ENCODE measurements at places on chromosomes 2 and 18.

- DNase-seq: no peak
These were observed 76.2 kb downstream of the CHRNA1 start for GRCh38 chr2:174688079-174688478.

DNA sequence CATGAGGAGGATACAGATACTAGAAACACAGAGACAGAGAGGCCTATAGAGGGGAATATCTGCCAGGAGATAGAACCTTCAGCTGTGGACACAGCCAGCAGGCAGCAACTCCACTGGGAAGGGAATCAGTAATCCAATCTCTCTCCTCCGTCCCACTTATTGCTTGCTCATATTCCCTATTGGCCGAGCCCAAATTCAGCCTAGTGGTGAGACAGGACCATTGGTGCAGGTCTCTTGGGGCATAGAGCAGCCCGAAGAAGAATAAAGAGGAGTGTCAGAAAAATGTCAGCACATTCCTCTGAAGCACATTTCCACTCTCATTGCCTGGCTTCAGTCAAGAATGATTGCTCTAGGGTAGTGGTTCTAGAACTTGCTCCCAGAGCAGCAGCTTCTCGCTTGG is 1091.5 kb upstream of the GYPC start:
- DNase-seq: no peak

DNA sequence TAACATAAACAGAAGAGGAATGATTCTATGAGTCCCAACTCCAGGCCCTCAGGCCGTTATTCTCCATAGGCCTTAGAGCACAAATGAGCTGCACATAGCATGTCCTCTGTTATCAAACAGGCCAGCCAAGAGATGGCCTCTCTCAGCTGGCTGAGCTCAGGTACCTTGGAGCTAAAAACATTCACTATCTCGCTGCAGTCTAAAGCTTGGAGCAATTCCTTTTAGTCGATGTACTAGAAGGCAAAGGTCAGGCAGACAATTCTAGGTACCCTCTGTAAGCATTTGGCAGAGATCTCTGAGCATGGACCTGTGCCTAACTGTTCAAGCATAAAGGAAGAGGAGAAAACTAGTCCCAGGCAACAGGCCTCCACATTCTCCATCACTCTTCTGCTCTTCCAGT is 38.0 kb upstream of the ATL2 start:
- DNase-seq: no peak

GRCh38 chr18:12282442-12283039 is 25.5 kb upstream of the TUBB6 start:
- no peak for DNase-seq

DNA sequence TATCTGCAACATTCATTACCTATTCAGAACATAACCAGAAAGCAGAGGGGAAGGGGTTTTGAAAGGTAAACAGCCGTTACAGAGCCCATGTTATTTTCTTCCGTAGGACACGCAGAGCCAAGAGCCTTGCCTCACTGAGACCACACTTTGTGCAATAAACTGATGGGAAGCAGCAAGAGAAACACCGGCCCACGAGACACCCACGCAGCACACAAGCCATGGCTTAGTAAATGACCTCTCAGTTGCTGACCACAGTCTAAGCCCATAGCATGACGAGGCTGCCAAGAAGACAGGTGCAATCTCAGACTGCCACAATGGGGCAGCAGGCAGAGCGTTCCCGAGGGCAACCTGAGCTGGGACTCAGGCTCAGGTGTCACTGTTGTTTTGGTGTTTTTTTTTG is 59.6 kb downstream of the CABYR start:
- DNase-seq: no peak

GRCh38 chr2:7829241-7829640 is 852.6 kb upstream of the ID2 start:
- no peak for DNase-seq

- no peak for DNase-seq
These were observed 895.2 kb downstream of the TRIB2 start for GRCh38 chr2:13611939-13612338.

GRCh38 chr2:45237850-45238542 is 228.7 kb upstream of the SIX2 start:
- no peak for DNase-seq

- DNase-seq: no peak
These were observed 463.7 kb upstream of the DSEL start for GRCh38 chr18:67980241-67980640.

DNA sequence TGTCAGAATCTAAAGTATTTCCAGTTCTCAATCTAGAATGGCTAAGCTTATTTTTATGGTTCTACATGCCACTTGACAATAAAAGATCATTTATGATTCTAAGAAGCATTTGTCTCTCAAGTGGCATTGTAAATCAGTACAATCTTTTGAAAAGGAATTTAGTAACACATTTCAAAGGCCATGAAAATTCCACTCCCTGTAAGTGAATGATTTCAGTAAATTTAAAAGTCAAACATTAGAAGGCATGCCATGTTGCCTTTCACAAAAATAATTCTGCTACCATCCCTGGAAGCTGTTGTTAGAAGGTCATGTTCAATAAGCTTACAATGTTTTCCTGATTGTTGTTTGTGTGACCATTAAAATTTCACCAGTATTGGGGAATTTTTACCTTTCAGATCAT is 142.9 kb downstream of the RPIA start:
- DNase-seq: no peak

DNA sequence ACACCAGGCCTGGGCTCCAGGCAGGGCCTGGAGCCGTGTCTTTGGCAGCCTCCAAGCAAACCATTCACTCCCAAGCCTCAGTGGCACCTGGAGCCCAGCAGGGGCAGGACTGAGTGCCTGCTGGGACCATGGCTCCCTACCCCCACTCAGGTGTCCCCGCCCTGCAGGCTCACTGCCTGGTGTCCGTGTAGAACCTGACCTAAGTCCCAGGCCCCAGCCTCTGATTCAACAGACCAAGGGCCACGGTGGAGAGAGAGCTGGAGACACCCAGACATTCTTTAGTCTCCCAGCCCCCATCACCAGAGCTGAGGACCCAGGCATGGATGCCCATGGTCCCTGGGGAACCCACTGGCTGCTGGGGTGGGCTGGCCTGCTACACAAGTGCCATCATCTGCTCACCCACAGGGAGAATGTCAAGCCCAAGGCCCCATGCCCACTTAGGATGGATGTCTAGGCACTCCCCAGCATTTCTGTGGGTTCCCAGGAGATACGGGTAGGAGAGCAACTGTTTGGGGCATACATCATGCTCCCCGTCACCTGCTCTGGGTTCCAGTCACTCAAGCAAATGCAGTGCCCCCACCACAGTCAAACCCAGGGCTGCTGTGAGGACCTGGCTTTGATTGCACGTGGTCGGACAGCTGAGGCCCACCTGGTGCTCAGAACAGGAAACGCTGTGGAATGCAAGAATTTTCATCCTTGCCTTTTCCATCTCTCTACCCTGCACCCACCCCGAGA is 42.9 kb upstream of the ATG16L1 start:
- DNase-seq: no peak

DNA sequence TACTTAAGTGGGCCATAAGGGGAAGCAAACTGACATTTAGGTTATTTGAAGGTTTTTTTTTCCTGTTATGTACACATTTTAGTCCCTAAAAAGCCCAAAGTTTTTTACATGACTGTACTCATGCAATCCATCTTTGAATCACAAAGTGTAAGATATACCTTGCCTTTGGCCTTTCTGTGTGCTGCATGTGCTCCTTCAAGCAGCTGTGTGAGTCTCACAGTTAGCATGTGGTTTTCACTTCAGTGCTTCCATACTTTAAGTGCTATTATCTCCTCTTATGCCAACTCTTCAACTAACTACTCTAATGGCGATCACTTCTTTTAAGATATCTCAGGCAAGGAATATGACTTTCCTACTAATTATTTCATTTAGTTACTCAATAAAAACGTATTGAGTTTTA is 597.1 kb upstream of the ACVR2A start:
- no peak for DNase-seq

DNA sequence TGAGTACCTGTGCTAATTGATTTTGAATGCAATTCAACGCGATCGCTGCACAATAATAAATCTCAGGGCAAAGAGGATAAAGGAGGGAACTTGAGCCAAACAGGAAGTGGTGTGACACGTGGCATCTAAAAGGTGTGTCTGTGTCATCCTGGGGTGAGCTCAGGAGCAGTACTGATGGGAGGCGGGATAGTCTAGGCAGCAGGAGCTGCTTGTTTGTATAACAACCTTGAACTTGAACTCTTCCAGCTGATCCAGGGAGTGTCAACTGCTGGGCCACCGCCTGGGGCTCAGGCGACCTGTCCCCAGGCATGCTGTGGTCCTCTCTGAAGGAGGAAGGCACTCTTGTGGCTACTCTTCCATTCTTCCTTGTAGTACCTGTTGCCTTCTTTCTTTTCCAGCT is 61.2 kb downstream of the BOD1L2 start:
- no peak for DNase-seq

DNA sequence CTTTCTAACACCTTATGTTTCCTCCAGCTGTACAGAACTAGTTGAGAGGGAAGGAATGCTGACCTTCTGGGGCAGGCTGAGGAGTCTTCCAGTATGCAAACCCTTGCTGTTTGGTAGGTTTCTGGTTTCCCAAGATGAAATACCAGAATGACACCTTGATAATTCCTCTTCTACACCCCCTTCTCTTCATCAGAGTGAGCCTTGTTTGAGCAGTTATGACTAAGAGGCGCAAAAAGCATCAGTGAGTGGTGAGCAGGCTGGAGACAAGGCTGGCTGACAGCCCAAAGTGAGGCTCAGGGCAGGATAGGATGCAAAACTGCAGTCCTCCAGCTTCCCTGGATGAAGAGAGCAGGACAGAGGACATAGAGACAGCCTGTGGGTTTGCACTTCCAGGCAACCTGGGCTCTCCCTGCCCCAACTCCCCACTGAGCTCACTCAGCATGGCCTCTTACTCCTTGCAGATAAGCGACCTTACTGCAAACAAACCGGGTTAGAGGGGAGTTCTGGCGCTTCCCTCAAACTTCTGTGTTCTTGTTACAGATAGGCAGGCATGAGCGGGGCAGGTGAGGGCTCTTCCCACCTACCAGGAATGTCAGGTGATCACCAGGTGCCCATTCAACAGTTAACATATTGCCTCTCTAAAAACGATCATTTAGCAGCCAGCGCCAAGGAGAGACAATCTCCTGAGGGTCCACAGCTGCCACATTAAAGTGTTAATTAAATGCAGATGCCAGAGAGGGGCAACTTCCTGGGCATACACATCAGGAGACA is 5.4 kb downstream of the MPPE1 start:
- DNase-seq: no peak

DNA sequence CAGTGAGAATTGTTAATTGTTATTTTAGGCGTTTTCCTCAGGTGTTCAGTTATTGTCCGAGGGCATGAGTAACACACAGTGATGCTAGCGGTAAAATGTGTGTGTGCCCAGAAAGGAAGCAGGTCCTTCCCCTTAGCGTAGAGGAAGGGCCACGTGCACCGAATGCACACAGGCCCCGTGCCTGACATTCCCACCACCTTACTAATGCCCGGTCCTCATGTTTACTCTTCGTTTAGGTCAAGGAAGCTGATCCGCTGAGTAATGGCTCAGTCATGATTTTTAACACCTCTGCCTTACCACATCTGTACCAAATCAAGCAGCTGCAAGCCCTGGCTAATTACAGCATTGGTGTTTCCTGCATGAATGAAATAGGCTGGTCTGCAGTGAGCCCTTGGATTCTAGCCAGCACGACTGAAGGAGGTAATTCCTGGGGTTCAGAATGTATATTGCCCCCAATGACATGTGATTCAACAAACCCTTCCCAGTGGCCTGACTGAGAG is 76.7 kb downstream of the MERTK start:
- no peak for DNase-seq

DNA sequence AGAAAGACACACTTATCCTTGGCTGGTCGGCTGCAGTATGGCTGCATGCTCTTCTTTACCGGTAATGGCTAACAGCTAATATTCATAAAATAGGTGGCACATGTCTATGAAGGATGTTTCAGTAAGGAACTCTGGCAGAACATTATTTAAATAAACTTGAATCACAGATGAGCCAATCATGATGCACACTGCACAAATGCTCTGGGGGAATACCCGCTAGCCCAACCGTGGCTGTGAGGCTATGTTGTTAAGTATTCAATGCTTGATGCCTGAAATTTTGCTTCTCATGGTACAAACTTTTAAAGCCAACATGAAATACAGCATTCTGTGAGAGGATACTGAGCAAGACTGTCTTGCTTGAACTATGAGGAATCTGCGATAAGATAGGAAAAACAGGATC is 505.8 kb downstream of the ZEB2 start:
- no peak for DNase-seq

DNA sequence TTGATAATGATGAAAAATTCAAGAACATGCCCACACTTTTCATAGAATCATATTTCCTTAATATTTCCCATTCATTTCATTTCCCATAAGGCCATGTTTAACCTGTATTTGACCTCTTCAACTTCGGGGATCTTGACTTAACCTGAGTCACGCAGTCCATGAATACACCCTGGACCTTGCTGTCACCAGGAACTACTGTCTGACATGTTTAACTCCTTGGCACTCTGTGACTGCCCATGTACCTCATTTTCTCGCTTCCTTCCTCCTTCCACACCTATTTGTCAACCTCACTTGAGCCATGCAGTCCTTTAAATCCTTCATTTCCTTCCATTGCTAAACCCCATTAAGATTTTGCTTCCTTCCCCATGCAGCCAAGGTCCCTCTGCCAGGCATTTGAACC is 16.3 kb downstream of the ABCB11 start:
- no peak for DNase-seq

DNA sequence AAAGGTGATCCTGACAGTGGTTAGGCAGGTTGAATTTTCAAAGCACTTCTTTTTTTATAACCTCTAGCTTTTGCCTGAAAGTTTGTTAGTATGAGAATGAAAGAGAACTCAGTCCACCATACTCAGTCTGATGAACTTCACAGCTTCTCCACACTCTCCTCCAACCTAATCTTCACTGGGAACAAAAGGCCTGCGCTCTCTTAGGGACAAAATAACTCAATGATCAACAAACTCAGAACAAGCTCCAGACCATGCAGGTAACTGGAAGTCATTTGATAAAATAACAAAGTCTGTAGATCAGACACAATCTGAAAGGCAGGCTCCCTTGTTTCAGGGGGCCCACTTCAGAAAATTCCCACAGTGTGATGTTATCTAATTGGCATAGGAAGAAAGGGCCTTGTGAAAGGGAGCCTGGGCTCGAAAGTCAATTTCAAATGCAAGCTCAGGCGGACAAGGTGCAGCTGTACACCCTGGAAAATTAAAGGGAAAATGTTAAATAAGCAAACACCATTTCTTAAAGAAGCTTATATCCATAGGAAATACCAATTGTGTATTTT is 142.2 kb downstream of the STK39 start:
- DNase-seq: no peak

DNA sequence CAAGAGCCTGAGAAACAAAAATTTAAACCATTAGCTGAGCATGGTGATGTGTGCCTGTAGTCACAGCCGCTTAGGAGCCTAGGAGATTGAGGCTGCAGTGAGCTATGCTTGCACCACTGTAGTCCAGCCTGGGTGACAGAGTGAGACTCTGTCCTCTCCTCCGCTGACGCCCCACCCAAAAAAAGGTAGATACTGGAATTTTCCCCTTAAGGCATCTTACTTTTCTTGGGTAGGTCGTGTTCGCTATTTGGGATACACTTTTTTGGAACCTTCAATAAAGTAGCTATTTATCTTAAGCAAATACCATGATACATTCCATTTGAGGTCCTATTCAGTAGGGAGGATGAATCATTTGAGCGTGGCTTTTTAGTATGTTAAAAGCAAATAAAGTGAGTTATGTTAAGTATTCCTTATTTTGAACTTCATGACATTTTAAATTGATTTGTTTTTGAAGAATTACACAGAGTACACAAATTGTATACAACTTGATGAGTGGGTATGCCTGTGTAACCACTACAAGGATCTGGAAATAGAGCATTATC is 38.7 kb downstream of the RALBP1 start:
- no peak for DNase-seq

GRCh38 chr18:80246445-80247392 is 595 bp downstream of the PARD6G start:
- no peak for DNase-seq

GRCh38 chr2:51976623-51977022 is 944.7 kb upstream of the NRXN1 start:
- no peak for DNase-seq
